ENCODE measurements at places on chromosomes 1 and 21. TPM values are rescaled to one million over a fixed set of nuclear protein-coding genes. Genes with fewer than 3 reads are reported as not detected.

LRRC38 gene
- total RNA-seq = not detected

NEXN gene
- total RNA-seq = 0.34 TPM

CCDC27 gene
- total RNA-seq = not detected

FAM163A gene
- total RNA-seq = not detected

ZMYND12 gene
- 1.00 TPM for total RNA-seq

Data from nasal cavity respiratory epithelium epithelial cell of viscerocranial mucosa (primary cell).